CD4-positive, alpha-beta T cell treated with Interleukin-2 at 100 ng/mL for 4 hours (primary cell): ENCODE measurements at places on chromosomes 11 and 22.

DNA sequence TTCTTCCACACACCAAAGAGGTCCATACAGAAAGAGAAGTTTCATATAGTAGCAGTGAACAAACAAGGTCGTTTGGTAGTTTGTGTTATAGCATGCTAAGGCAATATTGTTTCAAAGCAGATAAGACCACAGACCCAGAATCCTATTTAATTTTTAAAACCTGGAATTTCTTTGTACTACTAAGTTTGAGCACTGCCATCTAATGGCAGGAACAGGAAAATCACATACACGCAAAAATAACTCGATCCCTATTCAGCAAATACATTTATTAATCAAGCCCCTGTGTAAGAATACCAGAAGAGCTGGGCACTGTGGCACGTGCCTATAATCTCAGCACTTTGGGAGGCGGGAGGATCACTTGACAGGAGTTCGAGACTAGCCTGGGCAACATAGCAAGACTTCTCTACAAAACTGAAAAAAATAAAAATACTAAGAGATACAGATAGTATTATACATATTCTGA is 2.9 kb upstream of the BTBD10 start:
- peak; percentile 35 for DNase-seq

- DNase-seq, result no peak
Measured at GRCh38 chr22:49629586-49630447, 197.9 kb downstream of the BRD1 start.

DNA sequence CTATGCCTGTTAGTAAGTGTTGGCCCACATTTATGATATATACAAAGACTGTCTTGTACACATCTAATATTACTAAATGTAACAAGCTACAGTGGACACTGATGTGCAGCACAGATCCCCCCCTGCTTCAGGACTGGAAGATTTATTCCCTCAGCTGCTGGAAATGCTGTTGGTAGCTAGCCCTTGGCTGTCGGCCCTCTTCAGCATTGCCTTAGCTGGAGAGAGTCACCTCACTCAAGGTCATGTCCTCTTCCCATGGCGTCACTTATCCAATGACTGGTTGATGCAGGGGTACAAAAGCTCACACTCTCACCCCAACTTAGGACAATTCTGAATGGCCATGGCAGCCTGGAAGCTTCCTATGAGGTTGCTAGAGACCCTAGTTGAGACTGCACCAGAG is 312.7 kb downstream of the SOX6 start:
- DNase-seq, result no peak

GRCh38 chr11:11316651-11317230 is 36.3 kb downstream of the CSNK2A3 start:
- DNase-seq, result no peak

- DNase-seq, result no peak
Measured at GRCh38 chr11:68026391-68027105, 3.9 kb upstream of the NDUFS8 start.

GRCh38 chr11:129042503-129042902 is 99.8 kb upstream of the TP53AIP1 start:
- no peak for DNase-seq

- DNase-seq, result no peak
Measured at GRCh38 chr11:41950470-41951143, 491.2 kb upstream of the LRRC4C start.

- DNase-seq, result no peak
Measured at GRCh38 chr22:17229991-17230630, 10.9 kb upstream of the ADA2 start.

GRCh38 chr11:70521475-70522308 is 123.4 kb downstream of the CTTN start:
- no peak for DNase-seq
